ENCODE measurements at places on chromosomes 16 and 17.

DNA sequence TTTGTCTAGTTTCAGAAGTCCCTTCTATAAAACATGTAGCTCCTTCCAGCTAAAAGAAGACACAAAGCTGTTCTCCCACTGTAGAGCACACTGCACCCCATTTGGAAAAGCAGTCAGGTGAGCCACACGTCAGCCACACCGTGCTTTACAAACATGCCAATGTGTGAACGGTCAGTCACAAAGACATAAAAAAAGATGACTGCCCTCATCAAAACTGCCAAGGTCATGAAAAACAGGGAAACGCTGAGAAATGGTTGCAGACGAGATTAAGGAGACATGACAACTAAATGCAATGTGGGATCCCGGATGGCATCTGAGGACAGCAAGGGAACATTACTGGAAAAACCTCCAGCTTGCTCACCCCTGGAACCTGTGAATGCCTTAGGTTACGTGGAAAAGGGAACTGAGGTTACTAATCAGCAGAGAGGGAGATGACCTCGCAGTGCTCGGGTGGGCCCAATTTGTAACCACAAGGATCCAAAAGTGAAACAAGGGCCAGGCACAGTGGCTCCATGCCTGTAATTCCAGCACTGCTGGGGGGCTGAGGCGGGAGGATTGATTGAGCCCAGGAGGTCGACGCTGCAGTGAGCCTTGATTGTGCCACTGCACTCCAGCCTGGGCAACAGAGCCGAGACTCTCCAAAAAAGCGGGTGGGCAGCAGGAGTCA is 8.1 kb downstream of the ANKRD11 start:
- DNase-seq, result no peak

DNA sequence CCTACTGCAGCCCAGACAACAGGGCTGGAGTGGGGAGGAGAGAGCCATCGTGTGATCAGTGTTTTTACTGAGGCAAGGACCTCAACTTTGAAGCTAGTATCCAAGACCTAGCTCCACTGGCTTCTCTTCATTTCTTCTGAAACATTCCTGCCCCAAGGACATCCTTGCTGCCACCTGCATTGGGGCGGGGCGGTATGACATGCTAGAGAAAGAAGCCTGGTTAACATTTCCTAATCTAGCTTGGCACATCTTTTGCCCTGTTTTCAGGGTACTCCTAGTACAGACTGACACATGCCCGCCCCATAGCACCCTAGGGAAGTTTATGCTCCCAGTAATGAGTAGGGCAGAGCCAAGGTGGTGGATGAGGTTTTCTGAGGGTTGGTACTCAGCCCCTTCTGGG is 17.8 kb upstream of the ANKRD40CL start:
- no peak for DNase-seq

DNA sequence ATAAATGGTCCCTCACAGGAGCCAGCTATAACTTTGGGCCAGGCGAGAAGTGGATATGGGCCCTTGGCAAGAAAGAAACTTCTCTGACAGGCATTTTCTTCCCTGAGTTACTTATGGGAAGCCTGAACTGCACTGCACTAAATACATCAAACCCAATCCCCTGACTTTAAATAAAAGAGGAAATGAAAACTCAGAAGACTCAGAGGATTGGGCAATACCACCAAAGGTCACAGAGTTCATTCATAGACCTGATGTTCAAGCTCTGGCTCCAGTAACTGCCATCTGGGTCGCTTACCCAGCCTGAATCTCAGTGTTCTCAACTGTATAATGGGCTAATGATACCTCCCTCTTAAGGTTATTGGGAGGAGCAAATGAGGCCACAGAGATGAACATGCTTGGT is 815 bp downstream of the KRT35 start:
- no peak for DNase-seq

DNA sequence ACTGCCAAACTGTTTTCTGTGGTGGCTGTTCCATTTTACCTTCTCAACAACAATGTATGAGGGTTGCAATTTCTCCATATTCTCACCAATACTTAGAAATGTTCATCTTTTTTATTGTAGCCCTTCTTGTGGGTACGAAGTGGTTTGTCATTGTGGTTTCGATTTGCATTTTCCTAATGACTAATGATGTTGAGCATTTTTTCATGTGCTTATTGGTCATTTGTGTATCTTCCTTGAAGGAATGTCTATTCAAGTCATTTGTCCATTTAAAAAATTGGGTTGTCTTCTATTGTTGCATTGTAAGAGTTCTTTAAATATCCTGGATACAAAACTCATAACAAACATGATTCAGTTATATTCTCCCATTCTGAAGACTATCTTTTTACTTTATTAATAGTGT is 47.5 kb upstream of the CCL2 start:
- DNase-seq, result no peak

DNA sequence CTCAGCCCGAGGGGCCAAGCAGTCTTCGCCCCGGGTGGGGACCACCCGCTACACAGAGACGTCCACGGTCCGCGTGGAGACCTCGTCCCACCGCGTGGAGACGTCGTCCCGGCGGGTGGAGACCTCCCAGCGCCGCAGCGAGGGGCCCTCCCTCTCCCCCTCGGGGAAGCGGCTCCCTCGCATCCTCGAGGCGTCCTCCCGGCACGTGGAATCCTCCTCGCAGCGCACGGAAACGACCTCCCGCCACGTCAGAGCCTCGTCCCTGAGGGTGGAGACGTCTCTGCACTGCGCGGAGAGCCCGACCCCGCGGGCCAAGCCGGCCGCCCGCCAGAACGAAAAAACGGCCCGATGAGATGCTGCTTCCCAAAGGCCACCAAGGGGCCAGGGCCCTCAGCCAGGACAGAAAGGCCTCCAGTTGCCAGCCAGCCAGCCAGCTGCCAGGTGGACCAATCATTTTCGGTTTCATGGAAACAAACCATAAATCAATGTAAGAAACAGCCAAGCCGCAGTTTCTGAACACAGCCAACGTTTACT is 424 bp downstream of the C17orf100 start:
- DNase-seq, result no peak

DNA sequence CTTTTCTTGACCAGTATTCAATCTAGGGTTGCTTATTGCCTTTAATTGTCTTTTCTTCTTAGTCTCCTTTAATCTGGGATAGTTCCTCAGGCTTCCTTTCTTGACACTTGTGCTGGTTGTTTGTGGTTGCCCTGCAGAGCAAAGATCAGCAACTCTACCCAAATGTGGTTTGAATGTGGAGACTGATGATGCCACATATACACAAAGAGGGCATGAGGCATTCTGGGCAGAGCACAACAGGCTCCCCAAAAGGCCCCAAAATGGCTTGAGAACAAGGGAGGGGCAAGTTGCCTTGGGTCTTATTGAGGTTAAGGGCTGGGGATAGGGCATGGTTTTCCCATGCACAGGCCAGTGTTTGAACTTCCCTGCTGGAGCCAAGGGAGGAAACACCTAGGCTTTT is 29.8 kb upstream of the HOXB9 start:
- DNase-seq, result no peak

GRCh38 chr16:49623501-49624266 is 232.2 kb downstream of the ZNF423 start:
- DNase-seq, result no peak

DNA sequence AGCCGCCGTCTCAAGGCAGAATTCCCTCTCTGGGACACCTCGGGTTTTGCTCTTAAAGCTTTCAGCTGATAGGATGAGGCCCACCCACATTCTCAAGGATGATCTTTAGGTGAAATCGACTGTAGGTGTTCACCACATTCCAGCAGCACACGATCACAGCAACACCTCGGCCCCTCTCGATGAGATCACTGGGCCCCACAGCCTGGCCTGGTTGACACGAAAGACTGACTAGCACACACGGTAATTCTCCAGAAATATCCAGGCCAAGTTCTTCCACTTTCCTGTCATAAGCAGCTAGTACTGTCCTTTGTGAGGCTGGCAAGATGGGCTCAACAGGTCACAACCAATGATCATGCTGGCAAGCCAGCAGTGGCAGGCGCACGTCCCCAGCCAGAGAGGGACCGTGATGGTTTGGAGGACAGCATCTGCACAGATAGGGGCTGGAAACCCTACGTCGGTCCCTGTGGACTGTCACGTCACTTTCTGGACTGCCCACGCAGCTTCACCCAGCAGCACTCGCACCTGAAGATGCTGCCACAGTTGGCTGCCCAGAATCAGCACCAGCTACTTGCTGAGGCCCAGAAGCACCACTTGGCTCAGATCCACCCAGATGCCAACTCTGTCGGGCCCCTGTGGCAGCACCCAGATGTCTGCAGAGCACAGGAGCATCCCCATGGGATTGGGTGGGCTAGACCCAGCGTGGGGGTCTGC is 17.4 kb downstream of the TMC6 start:
- no peak for DNase-seq

DNA sequence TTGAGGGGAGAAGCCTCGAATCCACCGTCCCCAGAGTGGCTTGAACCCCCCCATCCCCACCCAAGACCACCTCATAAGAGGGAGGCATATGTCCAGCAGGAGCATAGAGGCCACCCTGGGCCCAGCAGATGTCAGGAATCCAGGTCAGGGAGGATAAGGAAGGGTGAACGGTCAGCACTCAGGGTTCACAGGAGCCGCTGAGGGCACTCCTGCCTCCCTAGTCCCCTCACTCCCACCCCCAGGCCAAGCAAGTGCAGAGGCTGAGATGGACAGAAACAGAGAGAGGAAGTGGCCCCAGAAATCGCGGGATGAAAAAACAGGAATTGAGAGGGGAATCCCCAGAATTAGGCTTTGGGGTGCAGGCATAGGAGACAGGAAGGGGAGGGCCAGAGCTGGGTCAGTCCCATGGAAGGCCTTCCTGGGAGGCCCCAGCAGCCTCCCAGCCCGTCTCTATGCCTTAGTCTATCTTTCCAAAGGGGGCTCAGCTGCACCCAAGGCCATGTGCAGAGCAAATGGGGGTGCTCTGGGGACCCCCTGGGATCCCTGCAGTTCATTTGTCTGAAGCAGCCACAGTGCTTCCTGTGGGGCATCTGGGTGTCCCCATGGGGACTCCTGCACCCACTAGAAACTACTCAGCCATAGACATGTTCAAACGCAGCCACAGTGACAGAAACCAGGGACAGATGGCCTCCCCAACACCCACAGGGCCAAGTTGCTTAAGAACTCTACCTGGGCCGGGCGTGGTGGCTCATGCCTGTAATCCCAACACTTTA is 1.7 kb downstream of the CMTM3 start:
- no peak for DNase-seq

DNA sequence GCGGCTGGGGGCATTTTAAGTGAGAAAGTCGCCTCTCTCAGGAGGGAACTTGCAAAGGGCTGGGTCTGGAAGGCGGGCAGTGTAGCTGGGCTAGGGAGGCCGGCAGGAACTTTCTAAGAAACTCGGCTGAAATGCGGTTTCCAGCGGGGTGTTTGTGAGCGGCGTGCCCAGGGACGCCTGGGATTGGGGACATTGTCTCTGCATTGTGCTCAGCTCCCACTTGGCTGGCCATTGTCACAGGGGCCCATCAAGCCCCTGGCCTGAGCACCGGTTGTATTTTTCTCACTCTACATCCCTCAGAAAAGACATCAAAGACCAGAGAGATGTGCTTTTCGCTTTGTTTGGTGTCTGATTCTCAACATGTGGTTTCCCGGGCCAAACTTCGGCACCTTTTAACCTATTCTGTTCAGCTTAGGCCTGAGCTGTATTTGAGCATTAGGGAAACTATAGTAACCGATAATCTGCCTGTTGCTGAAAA is 291.1 kb upstream of the IRX3 start:
- no peak for DNase-seq

- DNase-seq, result no peak
These were observed 5.1 kb downstream of the FANCA start for GRCh38 chr16:89811321-89811720.

GRCh38 chr17:79332011-79332554 is 257.5 kb downstream of the ENGASE start:
- DNase-seq, result no peak

GRCh38 chr17:3739422-3740124 is 15.9 kb downstream of the HASPIN start:
- no peak for DNase-seq

DNA sequence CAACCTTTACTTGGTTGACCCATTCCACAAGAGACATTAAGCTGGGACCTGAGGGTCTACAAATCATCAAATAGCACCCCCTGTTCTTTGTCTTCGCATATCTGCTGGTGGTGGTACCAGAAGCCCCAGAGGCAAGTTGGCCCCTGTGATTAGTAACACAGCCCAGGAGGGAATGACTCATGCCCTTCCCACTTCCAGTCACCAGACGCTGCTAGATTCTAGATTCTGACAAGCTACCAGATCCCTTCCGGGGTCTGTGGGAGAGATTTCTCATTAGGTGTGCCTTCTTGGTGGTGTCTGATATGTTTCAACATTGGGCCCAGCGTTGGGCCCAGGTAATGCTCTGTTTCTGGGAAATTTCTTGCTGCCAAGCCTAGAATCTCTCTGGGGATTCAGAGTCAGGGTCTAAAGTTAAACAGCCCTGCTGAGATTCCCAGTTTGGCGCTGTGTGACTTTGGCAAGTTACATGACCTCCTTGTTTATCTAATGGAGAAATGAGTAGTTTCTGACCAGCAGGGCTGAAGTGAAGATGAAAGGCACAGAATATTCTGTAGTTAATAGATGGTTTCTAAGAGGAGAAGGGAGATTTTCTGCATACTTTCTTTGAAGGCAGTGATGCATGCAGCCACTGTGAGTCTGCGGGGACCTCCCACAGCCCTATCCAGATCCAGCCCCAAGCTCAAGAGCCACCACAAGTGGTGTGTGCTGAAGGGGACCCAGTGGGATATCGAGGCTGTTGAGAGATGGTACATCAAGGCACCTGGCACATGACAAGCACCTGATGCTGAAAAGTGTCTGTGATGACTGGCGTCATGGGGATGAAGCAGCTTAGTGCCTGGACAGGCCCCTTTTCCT is 3.9 kb downstream of the TRPV2 start:
- DNase-seq, result peak; percentile 45

GRCh38 chr16:83068686-83069085 is 441.9 kb downstream of the CDH13 start:
- DNase-seq, result no peak

DNA sequence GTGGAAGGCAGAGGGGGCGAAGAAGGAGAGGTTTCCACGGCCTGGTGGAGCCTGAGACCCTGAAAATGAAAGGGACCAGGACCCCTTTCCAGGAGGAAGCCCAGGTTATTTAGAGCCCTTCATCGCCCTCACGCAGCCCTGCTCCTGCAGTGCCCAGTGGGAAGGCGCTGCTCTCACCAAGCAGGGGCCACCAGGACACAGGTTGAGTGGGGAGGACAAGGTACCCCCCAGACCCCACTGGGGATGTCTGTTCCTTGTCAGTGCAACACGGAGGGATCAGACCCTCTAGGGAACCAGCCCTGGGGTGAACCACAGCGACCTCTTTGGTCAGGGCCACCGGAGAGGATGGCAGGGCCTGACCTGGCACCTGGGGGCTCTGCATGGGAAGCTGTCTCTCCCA is 163.9 kb downstream of the C16orf95 start:
- DNase-seq, result no peak

DNA sequence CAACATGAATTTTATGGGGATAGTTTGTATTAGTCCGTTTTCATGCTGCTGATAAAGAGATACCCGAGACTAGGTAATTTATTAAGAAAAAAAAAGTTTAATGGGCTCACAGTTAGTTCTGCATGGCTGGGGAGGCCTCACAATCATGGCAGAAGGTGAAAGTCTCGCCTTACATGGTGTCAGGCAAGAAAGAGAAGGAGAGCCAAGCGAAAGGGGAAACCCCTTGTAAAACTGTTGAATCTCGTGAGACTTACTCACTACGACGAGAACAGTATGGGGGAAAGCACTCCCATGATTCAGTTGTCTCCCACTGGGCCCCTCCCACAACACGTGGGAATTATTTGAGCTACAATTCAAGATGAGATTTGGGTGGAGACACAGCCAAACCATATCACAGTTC is 181.5 kb downstream of the PRKCA start:
- no peak for DNase-seq

- no peak for DNase-seq
These were observed 3.0 kb upstream of the ITGAX start for GRCh38 chr16:31351942-31352325.

GRCh38 chr17:3667366-3668278 is 756 bp downstream of the TAX1BP3 start:
- DNase-seq, result no peak

Data from activated T-helper 1 cell treated with anti-CD3 and anti-CD28 coated beads, Interleukin-2, amount 50 U/mL, for 16 hours (primary cell).